ENCODE measurements at places on chromosomes 5 and 9. TPM values are rescaled to one million over a fixed set of nuclear protein-coding genes. Genes with fewer than 3 reads are reported as not detected.
A peak's percentile ranks its signal among the peaks of the same experiment; 100 is the strongest.

GRCh38 chr5:55593115-55593472, 58.3 kb upstream of the PLPP1 start:
- DNase-seq = no peak

DNA sequence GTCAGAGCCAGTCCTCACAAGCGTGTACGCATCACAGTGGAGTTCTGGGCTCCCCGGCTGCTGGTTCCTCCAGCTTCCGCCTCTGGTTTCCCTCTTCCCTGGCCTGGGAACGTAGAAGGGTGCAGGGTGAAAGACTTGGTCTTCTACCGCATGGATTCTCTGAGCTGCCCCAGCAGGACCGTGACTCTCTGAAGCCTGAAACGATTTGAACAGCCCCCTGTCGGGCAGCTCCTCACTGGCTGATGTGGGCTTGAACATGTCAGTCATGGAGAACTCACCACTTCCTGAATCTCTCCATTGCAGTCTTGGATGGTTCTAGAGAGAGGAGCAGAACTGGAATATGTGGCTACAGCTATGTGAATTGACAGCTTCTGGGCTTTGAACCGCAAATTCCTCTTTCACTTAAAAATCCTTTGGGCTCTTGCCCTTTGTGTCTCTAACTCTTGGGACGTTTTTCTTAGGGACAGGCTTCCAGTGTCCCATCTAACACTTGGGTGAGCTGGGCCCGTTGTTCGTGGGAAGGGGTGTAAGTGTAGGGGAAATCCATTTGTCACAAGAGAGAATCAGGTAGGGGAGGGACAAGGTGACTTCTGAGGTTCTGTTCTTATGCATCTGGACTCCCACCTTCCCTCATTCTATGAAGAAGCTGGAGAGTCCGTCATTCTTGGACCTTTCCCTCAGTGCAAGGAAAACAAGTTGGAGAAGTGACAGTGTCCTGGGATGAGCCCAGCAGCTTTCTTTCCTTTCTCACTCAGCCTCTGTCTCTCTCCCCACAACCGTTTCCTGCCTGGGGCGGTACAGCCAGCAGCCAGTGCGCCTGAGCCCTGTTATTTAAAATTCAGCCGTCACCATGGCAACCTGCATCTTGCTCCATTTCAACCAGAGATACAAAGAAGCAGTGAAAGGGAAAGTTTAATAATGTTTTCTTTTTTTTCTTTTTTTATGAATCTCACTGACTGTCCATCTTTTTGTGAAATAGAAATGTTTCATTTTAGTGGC, 84.7 kb downstream of the PTTG1 start:
- peak; percentile 54 for DNase-seq

GRCh38 chr5:160492565-160492964, 70.9 kb downstream of the PTTG1 start:
- DNase-seq = no peak

GRCh38 chr9:6215562-6215961, at the start of gene IL33:
Gene IL33, plus strand, starts transcription at chr9:6215807. Its CDS starts 25,888 bp downstream, at chr9:6241695.
- no peak for DNase-seq

GRCh38 chr9:10729213-10729612, 116.4 kb upstream of the PTPRD start:
- no peak for DNase-seq

DNA sequence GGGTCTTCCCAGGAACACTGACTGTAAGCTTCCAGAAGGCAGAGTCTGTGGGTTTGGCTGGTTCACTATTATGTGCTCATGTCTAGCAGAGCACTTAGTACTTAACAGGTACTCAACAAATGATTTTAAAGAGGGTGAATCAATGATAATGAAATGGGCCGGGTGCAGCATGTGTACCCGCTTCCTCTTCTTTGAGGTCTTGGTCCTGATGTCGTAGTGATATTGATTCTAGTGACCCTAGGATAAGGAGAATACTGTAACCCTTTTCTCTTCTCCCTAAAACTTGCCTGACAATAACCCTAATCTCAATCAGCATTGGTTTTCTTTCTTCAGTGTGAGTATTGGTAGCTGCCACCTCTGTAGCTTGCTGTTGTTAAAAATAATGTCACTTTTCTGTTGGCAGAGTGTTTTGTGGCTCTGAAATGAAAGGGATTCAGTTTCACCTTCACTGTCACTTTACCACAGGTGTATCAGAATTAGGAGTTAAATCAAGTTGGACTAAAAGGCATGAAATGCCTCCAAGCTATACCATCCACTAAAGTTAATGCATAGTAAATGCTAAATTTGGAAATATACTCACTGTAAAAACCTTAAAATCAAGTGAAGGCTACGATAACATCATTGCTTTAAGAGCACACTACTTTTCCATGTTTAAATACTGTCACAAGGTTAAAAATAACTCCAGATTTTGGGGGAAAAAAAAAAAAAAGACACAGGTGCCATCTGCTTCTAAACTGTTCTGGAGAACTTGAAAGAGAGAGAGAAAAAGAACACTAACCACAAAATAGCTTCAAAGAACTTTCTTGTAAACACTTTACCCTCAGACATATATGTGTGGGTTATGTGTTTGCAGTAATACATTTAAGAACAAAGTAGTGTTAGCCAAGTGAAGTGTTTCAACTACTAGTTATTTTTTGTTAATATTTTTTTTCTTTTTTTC, 6.0 kb downstream of the CAMK4 start:
- no peak for DNase-seq

DNA sequence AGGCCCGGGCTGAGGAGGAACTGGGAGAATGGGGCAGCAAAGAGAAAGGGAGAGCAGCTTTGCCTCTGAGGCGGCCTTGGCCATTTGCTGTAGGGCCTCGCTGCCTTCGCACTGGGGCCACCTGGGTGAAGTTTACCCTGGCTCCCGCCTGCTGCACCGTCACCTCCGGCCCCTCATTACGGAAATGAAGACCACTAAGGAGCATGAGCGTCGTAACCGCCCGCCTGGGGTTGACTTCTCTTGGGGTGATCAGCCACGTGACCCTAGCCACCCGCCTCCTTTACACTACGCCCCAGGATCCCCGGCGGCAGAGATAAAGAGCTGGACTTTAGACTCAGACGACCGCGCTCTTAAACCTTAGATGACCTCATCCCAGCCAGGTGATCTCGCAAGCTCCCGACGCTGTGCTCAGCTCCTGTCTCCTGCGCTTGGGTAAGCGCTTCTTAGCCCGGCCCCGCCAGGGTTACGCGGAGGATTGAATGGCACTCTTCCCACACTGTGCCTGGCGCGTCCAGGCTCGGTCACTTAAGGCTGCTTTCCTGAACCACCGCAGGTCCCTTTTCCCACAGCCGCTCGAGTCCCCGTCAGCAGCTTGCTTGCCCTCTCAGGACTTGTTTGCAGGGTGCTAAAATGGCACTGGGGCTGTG, 107.9 kb upstream of the LARP1 start:
- no peak for DNase-seq

DNA sequence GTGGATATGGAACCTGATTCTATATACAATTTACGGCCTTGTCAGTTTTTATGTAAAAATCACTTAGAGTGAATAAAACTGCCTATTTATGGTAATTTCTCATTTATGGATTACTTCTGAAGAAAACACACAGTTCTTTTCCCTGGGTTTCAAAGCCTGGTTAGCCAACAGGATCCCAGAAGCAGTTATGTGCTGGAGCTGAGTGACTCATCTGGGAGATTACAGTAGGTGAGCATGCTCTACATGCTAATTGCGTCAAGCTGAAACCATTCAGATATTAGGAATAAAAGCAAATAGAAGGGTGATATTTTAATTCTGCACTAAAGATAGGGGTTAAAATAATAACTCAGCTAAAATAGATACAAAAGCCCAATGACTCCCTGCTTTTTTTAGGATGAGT, 47.8 kb downstream of the PDE4D start:
- no peak for DNase-seq

DNA sequence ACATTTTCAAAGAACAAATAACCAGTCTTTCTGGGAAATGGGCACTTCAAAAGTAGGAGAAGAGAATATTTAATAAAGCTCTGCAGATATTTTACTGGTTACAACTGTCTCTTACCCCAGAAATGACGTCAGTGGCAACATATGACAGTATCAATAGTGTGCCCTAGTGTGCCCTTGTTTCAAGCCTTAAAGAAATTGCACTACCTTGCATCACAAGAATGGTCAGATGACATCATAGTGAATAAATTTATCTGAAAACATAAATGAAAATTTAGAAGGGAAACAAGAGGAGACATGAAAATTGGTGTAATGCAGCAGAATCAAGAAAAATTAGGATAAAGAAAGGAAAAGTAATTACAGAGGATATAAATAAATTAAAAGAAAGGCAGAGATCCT, 176.7 kb downstream of the GNAQ start:
- DNase-seq = no peak

GRCh38 chr9:89649039-89649691, 44.4 kb downstream of the GADD45G start:
- DNase-seq = no peak

DNA sequence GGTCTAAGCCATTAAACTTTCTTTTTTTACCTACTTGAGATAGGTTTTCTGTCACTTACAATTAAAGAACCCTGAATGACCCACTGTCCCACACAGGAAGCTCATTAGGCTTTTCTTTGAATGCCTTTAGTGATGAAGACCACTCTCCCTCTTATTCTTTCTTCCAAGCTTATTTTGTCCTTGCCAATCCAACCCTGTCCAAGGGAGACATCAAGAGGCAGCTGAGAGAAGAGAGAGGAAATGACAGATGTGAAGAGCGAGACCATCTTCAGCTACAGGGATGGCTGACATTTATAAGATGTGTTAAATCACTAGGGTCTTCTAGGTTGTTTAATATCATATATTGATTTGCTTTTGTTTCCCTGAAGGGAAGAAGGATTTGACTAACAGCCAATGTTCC, 133.5 kb downstream of the FAM114A2 start:
- no peak for DNase-seq

DNA sequence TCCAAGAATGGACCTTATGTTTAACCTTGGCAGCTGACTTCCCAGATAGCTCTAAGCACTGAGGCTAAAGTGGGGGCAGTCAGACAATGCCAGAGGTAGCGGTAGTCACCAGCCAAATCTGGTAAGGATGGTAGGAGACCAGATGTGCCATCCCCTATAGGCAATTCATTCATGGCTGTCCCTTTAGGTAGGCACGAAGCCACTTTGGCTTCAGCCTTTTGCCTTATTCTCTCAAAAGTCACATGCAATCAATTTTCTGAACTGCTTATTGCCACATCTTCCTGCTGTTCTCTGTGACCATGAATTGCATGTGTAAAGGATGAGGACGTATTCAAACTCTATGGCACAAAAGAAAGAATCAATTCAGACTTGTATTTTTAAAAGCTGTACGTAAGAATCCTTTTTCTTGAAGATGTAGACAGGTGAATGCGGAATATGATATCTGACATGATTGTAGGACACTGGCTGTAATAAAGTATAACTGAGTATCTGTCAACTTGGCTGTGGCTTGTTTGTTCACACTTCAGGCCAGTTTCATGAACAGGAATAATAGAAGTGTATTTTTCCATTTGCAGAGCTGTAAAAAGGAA, 611.7 kb downstream of the NR2F1-AS1 start:
- no peak for DNase-seq

- DNase-seq = no peak
Observed at GRCh38 chr5:116573702-116574366, 789 bp downstream of the SEMA6A start.

GRCh38 chr9:127437497-127438264, 13.5 kb downstream of the ZNF79 start:
- no peak for DNase-seq

DNA sequence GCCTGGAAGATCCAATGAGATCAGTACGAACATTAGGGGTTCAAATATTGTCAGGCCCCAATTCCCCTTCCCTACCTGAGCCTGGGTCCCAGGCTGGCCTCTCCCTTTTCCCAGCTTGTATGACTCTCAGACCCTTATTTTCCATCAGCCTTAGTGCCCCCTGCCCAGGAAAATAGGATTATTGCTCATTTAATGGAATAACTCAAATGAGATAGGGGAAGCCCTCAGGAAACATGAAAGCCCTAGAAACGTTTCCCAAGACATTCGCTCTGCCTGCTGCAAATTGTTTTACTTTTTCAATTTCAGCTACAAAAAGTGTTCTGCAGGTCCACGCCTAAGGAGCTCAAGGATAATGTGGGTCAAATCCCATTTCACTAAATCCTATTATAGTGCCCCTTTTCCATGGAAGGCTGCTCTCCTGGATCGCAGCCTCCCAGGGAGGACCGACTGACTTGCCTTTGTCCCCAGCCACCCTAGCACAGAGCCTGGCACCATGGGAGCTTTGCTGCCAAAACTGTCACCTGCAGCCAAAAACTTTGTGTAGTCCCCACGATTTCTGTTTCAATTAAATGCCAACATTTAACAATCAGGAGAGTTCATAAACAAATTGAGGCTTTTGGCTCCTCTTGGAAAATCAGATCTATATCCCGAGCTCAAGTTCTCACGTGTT, 46.9 kb downstream of the THOC3 start:
- DNase-seq = no peak

DNA sequence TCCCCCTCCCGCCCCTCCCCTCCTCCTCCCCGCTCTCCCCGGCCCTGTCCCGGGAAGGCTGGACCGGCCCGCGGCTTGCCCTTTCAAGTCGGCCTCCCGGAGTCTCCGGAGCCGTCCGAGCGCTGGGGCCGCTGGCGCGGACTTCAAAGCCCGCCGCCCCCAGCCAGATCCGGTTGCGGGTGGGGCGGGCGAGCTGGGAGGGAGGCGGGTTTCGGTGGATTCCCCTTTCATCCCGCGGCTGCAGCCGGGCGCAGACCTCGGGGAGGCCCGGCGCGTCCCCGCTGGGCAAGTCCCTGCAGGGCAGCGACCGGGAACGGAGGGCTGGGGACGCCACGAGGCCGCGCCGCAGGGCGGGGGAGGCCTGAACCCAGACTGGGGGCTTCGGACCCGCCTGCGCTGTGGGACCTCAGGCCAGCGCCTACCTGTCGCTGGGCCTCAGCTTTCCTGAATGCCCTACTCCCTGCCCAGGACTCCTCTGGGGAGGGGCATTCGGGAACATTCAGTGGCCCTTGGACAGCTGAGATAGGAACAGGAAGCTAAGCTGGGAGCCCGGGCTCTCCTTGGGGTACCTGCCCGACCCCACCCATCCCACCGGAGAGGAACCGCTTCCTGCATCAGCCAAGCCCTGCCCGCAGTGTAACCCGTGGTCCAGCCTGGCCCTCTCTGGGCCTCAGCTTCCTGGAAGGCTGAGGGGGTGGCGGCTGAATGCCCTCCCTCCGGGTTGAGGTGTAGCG, 23.4 kb downstream of the C9orf50 start:
- DNase-seq = peak; percentile 50

Gene DDX4
- total RNA-seq = not detected

Gene SPINK7
- total RNA-seq = not detected

Gene SLCO4C1
- total RNA-seq = not detected

Gene KIF4B
- 0.26 TPM for total RNA-seq

Gene GPR151
- total RNA-seq = not detected

Gene PCDHB12
- 0.26 TPM for total RNA-seq

Gene SCGB3A2
- not detected for total RNA-seq

Gene SERINC5
- total RNA-seq = 14.0 TPM

Gene TMEM174
- not detected for total RNA-seq

All from dermis microvascular lymphatic vessel endothelial cell (primary cell).